Upper lobe of left lung (tissue), 6 donors: ENCODE measurements at places on chromosomes 2 and 18. TPM values are rescaled to one million over a fixed set of nuclear protein-coding genes. Genes with fewer than 3 reads are reported as not detected.
A peak's percentile ranks its signal among the peaks of the same experiment; 100 is the strongest.

Gene AKAIN1
- not detected for total RNA-seq

Gene AQP12A
- total RNA-seq, result not detected

Gene MC5R
- total RNA-seq, result not detected

Gene PRKAG3
- total RNA-seq, result not detected

Gene LYPD6B
- total RNA-seq, result 1.8 TPM

DNA sequence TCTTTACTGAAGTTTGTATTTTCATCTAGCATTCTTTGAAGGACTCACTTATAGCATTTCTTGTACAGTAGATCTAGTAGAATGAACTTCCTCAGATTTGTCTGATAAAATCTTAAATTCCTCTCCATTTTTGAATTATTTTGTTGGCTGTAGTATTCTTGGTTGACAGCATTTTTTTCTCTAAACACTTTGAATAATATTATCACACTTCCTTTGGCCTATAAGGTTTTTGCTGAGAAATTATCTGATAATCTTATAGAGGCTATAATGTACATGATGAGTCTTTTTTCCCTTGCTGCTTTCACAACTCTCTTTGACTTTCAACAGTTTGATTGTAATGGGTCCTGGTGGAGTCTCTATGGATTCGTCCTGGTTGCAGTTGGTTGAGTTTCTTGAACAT is 169.5 kb downstream of the NOL4 start:
- no peak overlapping the region for H3K4me3 ChIP-seq
- no peaks in the 10 kb centered on the region for H3K4me1 ChIP-seq
- no peak overlapping the region for H3K27ac ChIP-seq

DNA sequence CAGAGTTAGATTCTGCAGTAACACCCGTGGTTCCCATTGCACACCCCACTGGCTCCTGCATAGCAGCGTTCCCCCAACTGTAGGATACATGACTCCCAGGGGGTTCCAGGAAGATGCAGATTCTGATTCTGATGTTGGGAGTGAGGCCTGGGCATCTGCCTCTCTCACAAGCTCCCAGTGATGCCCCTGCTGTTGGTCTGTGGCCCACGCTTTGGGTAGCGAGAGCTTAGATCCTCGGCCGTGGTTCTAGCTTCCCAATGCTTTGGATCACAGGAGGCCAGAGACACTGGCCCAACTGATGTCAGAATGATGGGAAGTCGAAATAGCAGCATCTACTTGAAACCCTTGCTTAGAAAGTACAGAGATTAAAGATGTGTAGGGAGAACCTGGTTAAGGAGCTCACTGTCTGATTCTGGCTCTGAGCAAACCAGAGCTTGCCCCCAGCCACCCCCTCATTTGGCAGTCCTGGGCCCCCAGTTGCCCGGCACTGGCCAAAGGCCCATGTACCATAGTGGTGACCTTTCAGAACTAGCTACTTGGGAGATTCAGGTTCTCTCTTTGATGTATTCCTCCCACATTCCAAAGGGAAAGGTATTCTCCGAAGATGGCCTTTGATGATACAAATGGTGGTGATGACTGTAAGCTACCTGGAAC is 197.5 kb downstream of the FAM210A start:
- H3K4me3 ChIP-seq, result no peak overlapping the region
- peaks cover 5% of the 10 kb centered on the region for H3K4me1 ChIP-seq
- H3K27me3 ChIP-seq, result no peaks in the 10 kb centered on the region
- no peaks in the 10 kb centered on the region for H3K36me3 ChIP-seq

GRCh38 chr2:43452318-43452731 is 143.5 kb downstream of the THADA start:
- H3K4me1 ChIP-seq, result peaks cover 22% of the 10 kb centered on the region
- no peak overlapping the region for H3K27ac ChIP-seq
- no peak for DNase-seq
- H3K27me3 ChIP-seq, result no peaks in the 10 kb centered on the region
- H3K4me3 ChIP-seq, result no peak overlapping the region

GRCh38 chr2:176746411-176746810 is 466.2 kb upstream of the HNRNPA3 start:
- DNase-seq, result no peak
- H3K27ac ChIP-seq, result no peak overlapping the region
- no peaks in the 10 kb centered on the region for H3K27me3 ChIP-seq
- H3K4me1 ChIP-seq, result no peaks in the 10 kb centered on the region
- no peak overlapping the region for H3K4me3 ChIP-seq

GRCh38 chr18:12744103-12744502 is 41.3 kb downstream of the PSMG2 start:
- H3K4me3 ChIP-seq, result no peak overlapping the region
- no peaks in the 10 kb centered on the region for H3K27me3 ChIP-seq
- no peak for DNase-seq
- no peak overlapping the region for H3K27ac ChIP-seq
- no peaks in the 10 kb centered on the region for H3K4me1 ChIP-seq

- no peak overlapping the region for H3K27ac ChIP-seq
- H3K4me3 ChIP-seq, result no peak overlapping the region
- DNase-seq, result no peak
Observed at GRCh38 chr2:96903318-96903717, 33.4 kb upstream of the SEMA4C start.

DNA sequence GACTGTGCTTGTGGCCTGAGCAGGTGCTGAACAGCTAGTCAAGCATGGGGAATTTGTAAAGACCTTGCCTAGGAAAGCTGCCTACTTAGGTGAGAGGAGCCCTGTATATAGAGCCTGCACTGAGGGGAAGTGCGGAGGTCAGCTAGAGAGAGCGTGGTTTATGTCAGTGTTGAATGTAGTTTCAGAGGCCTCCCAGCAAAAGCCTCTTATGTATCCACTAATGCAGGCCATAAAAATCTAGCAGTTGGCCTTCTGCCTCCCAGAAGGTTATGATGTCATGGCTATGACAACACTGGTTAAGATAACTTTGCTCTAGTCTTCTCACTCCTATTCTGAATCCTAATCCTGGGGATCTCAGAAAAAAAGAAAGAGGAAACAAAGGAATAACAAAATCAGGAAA is 88.9 kb downstream of the ASXL3 start:
- no peaks in the 10 kb centered on the region for H3K4me1 ChIP-seq
- H3K27ac ChIP-seq, result no peak overlapping the region
- no peak for DNase-seq
- no peak overlapping the region for H3K4me3 ChIP-seq
- H3K27me3 ChIP-seq, result no peaks in the 10 kb centered on the region

DNA sequence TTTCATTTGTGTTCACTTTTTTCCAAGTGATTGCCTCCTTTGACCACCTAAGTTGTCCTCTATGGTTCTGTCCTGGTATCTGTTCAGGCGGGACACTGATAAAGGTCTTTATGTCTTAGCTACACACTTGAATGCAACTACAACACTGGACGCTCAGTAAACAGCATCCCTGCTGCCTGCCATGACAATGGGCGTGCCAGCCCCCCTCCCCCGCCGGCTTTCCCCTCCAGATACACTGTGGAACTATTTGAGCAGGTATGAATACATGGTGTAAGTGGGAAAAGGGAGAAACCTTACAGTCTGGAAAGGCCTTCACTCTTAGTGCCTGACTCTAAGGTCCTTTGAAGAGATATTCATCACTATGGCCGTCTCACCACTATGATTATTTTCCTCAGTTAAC is 5.7 kb downstream of the AGBL5 start:
- H3K27me3 ChIP-seq, result no peaks in the 10 kb centered on the region
- no peak overlapping the region for H3K27ac ChIP-seq
- H3K4me3 ChIP-seq, result no peak overlapping the region
- DNase-seq, result no peak

DNA sequence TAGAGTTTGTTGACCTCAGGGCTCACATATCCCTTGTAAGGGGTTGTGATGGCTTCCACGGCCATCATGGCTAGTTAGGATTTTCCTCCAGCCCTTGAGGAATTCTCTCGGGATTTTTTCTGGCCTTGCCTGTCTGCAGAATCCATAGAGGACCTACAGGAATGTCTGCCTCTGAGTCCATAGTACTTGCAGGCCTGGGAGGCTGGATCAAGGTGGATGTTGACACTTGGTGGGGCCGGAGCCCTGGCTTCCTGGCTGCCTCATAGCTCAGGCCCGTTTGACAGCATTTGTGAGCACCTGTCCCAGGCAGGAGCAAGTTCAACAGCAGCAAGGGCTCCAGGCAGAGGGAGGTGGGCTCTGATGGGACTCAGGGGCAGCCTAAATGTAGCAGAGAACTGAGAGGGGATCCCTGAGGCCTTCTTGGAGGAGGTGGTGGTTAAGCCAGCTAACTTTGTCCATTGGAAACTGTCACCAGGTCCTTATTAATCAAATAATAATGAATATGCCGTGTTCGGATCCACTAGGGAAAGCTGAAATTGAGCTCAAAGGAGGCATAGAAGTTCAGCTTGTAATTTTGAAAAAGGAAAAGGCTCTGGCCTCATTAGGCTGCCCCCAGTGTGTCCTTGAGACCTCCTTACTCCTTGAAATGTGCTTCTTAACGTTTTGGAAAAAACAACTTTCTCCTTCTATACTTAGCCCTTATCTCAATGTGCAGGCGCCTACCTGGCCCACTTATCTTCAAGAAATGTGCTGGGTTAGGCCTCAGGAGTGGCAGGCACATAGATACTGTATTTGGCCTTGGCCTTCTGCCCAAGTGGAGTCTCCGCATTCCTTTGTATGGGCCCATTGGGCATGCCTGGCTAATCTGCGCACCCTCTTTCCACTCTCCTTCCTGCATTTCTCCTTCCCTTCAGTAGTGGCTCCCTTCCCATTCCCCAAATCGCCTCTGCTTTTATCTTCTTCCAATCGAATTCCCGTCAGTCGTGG is 66.9 kb downstream of the HPCAL1 start:
- peaks cover 47% of the 10 kb centered on the region for H3K4me1 ChIP-seq
- no peak overlapping the region for H3K4me3 ChIP-seq
- peak overlapping the region; percentile 81 for H3K27ac ChIP-seq
- no peaks in the 10 kb centered on the region for H3K27me3 ChIP-seq

GRCh38 chr2:237045449-237045848 is 40.2 kb upstream of the COPS8 start:
- H3K4me1 ChIP-seq, result no peaks in the 10 kb centered on the region
- H3K27me3 ChIP-seq, result no peaks in the 10 kb centered on the region
- no peak overlapping the region for H3K4me3 ChIP-seq
- H3K36me3 ChIP-seq, result no peaks in the 10 kb centered on the region
- H3K27ac ChIP-seq, result no peak overlapping the region
- DNase-seq, result no peak

DNA sequence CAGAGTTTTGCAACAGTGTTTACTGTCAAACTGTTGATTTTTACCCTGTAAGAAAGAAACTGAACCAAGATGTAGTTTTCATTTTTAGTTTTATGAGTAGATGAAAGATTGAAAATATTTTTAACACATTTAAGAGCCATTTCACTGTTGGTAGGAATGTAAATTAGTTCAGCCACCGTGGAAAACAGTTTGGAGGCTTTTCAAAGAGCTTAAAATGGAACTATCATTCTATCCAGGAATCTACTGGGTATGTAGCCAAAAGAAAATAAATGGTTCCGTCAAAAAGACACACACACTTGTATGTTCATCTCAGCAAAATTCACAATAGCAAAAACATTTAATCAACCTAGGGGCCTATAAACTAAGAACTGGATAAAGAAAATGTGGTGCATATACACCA is 729.8 kb upstream of the CDH7 start:
- no peaks in the 10 kb centered on the region for H3K36me3 ChIP-seq
- H3K27me3 ChIP-seq, result no peaks in the 10 kb centered on the region
- H3K4me1 ChIP-seq, result no peaks in the 10 kb centered on the region
- no peak overlapping the region for H3K27ac ChIP-seq
- DNase-seq, result no peak
- H3K4me3 ChIP-seq, result no peak overlapping the region
